ENCODE measurements at places on chromosomes 4 and X.

DNA sequence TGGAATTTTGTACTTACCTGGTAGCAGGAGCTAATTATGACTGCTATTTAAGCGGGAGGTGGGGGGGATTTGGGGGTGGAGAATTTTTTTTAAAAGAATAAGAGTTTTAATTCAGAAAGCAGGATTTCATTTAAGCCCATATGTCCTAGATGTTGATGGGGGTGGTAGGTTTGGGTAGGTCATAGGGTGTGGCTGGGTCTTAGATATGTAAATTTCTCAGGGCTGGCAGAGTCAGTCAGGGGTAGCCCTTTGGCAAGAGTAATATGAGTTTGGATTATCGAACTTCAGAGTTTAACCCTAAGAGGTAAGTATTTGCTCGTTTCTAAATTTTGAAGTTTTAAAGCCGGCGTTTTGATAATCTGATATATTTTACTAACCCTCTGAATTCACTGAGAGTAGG, 35.2 kb upstream of the COX18 start:
- no peak for DNase-seq

DNA sequence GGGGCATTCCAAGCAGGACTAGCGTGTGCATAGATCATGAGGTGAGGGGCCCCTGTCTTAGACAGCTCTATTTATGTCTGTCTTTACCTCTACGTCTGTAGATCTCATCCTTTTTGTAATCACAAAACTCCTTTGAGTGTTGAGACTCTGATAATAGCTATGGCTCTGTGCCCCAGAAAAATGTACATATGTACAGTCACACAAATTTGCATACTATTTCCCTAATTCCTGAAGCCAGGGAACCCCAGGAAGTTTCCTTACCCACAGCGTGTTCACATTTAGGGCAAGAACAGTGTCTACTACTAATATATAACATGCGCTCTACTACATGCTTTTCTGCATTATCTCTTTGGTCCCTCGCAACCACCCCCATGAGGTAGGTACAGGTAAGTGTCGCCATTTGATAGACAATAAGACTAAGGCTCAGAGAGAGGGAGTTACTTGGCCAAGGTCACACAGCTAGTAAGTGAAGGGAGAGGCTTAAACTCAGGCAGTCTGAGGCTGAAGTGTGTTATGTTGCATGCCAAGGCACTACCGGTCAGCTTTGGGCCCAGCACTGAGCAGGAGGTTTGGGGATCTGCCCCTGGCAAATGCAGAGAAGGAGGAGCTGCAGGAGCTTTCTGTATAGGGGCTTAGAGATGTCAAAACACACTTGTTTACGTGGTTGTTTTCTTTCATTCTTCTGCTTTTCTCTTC, 21.0 kb upstream of the CITED1 start:
- no peak for DNase-seq

GRCh38 chr4:178255172-178255571, 812.9 kb upstream of the AGA start:
- DNase-seq: no peak

- no peak for DNase-seq
Observed at GRCh38 chrX:50881028-50881427, 29.5 kb upstream of the BMP15 start.

DNA sequence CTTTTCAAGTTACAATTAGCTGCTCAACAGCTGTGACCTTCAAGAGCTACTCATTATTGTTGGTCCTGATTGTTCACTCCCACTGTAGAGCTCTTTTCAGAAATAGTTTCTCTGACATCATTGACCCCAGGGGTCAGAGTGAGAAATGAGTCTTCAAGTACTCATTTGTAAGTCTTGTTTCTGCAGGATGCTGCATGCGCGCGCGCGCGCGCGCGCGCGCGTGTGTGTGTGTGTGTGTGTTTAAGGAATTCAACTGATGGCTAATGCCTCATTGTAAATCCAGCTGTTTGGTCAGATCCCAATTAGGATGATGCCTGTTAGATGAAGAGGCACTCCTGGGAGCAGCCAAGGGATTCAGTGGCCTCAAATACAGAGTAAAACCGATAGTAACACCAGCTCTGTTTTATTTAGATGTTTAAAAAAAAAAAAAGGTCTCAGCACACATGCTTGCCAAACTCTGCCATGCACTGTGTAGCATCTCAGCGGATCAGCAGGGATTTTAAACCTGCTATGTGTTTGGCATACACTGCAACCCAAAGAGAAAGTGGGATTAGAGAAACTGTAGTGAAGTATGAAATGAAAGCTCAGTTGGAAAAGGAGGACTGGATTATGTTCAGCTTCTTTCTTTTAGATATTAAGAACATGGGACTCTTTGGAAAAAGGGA, 332.3 kb downstream of the ADGRL3 start:
- no peak for DNase-seq

DNA sequence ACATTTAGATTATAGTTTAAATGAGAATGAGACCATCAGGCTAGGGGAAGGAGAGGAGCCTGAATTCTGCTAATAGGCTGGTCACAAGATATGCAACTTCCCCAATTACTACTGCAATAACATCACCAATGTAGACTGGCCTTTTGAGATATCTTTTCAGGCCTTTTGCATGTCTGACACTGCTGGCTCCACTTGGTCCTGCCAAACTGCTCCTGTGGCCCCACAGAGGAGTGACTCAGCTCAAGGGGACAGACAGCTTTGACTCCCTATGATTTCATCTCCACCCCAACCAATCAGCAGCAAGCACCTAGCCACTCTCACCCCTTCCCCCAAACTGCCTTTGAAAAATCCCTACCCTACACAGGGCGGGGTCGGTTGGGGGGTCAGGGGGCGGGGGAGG, 22.8 kb downstream of the GPRIN3 start:
- DNase-seq: no peak

- DNase-seq: no peak
Observed at GRCh38 chrX:24574743-24575142, 72.4 kb downstream of the PCYT1B start.

DNA sequence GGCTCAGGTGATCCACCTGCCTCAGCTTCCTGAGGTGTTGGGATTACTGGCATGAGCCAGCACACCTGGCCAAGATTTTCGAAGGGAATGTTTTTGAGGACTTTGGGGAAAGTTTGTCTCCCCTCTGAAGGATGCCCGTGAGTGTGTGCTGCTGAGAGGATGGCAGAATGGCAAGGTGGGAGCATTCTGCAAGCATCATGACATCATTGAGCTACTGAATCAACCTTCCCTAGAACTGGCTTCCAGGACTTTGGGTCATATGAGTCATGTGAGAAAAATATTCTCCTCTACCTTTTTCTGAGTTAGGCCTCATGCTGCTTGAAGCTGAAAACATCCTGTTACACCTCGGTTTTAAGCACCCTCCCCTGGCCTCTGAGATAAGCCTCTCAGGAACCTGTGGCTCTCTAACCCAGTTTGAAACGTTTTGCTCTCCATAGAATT, 31.0 kb downstream of the TMEM131L start:
- no peak for DNase-seq

GRCh38 chrX:49999087-49999486, 76.7 kb downstream of the CLCN5 start:
- no peak for DNase-seq

DNA sequence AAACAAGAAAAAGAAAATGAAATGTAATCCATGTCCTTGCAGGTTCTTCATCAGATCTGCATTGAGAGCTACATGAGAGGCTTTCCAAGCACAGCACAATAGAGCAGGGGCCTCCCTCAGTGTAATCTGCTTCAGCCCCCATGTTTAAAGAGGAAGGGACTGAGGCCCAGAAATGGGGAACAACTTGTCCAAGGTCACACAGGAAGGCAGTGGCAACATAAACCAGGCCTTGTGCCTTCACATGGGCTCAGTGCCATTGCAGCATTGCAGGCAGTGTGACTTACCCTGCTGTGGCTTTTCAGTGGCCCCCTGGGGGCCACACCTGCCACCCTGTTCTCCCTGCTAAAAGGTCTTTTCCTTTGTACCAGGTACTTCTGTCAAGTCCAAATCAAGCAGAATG, 20.9 kb upstream of the CD99L2 start:
- DNase-seq: no peak
